ENCODE measurements at places on chromosomes 1 and 21. TPM values are rescaled to one million over a fixed set of nuclear protein-coding genes. Genes with fewer than 3 reads are reported as not detected.

DNA sequence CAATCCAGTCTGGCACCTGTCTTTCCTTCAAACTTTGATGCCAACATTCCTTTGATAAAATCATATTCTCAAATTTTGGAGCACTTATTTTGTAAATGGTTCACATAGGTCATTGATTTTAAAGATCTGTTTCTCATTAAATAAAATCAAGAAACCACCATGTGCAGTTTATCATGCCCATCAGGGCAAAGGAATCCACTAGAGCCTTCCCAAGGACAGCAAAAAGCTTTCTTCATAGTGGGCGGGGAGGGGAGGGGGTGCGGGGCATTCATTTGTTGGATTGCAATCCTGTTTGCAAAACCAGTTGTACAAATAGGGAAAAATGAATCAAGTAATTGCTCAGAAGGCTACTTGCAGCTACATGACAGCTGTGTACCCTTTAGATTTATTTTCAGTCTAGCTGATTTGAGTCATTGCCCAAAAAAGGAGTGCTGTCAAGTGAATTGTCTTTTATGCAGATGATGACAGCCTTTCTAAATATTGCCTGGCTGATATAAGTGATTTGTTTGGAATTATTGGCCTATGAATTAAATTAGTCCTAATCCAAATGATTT is 23.0 kb downstream of the LRRC8B start:
- no peak for DNase-seq

GRCh38 chr1:211761400-211761799 is 69.2 kb downstream of the LPGAT1 start:
- no peak for DNase-seq

- DNase-seq: peak; percentile 66
Measured at GRCh38 chr1:232880354-232880753, 70.1 kb upstream of the NTPCR start.

DNA sequence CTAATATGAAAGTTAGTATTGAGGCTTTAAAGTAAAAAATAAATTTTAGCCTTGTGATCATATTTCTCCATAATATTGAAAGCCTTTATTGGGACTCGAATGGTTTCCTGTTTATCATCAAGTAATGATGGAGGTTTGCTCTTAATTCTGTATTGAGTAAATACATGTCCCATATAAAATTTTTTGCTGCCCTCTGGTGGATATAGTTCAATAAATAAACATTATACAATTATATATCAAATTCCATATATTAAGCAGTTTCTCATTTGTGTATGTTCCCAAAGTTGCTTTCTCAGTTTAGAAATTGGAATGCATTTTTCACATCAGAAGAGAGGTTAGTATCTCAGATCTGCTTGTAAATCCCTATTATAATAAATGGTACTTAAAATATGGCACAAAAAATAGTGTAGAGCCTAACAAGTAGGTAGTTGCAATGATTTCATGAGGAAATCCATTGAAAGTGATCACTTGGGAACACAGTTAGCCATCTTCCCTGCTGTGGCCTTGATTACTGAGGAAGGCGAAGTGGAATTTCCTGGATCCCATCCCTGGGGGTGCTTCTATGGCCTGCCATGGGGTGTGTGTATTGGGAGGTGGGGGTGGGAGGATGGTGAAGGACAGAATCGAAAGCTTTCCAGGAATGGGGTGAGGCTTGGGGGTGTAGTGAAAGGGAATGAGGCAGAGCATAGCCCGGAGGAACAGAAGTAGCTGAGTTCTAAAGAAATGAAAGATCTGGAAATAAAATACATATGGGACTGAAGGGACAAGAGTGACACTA is 84.1 kb upstream of the C21orf91 start:
- no peak for DNase-seq

- no peak for DNase-seq
Measured at GRCh38 chr1:227786673-227787512, 28.6 kb upstream of the PRSS38 start.

GRCh38 chr1:207698822-207699483 is 52.9 kb upstream of the CD46 start:
- peak; percentile 74 for DNase-seq

DNA sequence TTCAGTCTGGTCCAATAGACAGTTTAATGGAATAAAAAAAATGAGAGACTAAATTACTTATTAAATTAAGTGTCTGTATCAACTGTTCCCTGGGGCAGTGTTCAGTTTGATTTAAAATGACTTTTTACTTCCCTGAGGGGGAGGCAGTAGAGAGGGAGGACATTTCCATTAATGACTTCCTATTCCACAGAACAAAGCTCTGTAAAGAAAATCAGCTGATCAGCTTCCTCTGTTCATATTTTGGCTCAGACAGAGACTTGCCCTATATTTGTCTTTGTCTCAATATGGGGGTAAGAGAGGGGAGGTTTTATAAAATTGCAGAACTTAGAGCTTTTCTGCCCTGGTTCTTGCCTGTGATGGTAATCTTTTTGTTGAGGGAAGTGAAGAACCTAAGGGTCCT is 8.4 kb downstream of the CFAP126 start:
- DNase-seq: no peak

- no peak for DNase-seq
Measured at GRCh38 chr1:230855886-230856285, 12.4 kb downstream of the C1orf198 start.

GRCh38 chr1:152879559-152880198 is 1.6 kb downstream of the SMCP start:
- no peak for DNase-seq

DNA sequence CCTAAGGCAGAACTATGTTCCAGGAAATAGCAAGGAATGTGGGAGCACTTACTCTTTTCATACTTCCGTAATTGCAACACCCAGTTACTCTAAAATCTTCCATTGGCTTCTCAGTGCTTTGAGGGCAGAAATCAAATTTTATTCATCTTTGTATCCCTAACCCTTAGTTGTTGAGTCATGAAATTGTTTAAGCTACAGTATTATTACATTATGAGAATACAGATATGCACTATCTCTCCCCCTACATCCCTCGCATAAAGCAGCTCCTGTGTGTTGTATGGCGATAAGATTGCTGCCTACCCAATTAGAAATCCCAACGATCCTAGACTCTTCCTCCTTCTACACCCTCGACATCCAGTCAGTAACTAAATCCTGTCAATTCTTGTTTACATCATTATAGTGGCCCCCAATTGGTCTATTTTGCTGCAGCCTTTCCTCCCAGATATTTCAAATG is 2.6 kb downstream of the AIDA start:
- no peak for DNase-seq

Gene OR14K1
- not detected for total RNA-seq

Gene PLA2G4A
- total RNA-seq: 0.39 TPM

Gene VPS72
- 91.4 TPM for total RNA-seq

Gene WNT9A
- total RNA-seq: 0.66 TPM

Gene LEMD1
- total RNA-seq: 11.9 TPM

Measured in H9 (cell line).